Liver (tissue), 10 donors: ENCODE measurements at places on chromosomes 16 and 17.
A peak's percentile ranks its signal among the peaks of the same experiment; 100 is the strongest.

DNA sequence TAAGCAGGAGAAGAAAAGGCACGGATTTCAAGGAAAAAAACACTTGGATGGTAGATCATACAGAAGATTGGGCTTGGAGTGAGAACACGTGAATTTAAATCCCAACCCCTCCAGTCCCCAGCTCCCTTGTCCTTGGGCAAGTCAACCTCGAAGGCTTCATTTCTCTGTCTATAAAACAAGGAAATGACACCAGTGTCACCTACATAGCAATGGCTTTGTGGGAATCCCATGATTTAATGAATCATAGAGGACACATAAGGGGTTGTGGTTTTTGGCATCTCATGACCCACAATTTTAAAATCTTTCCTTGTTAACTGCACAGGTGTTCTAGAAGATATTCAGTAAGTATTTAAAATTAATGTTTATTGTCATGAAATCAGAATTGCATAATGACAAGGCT, 8.2 kb upstream of the CCL2 start:
- H3K4me1 ChIP-seq: no peaks in the 10 kb centered on the region
- no peak overlapping the region for H3K4me3 ChIP-seq
- no peak overlapping the region for H3K27ac ChIP-seq
- no peak for DNase-seq
- H3K27me3 ChIP-seq: no peaks in the 10 kb centered on the region

- H3K4me1 ChIP-seq: no peaks in the 10 kb centered on the region
- DNase-seq: no peak
- H3K4me3 ChIP-seq: no peak overlapping the region
- no peaks in the 10 kb centered on the region for H3K27me3 ChIP-seq
- no peaks in the 10 kb centered on the region for H3K36me3 ChIP-seq
Measured at GRCh38 chr17:76219670-76220383, 20.5 kb downstream of the RNF157 start.

DNA sequence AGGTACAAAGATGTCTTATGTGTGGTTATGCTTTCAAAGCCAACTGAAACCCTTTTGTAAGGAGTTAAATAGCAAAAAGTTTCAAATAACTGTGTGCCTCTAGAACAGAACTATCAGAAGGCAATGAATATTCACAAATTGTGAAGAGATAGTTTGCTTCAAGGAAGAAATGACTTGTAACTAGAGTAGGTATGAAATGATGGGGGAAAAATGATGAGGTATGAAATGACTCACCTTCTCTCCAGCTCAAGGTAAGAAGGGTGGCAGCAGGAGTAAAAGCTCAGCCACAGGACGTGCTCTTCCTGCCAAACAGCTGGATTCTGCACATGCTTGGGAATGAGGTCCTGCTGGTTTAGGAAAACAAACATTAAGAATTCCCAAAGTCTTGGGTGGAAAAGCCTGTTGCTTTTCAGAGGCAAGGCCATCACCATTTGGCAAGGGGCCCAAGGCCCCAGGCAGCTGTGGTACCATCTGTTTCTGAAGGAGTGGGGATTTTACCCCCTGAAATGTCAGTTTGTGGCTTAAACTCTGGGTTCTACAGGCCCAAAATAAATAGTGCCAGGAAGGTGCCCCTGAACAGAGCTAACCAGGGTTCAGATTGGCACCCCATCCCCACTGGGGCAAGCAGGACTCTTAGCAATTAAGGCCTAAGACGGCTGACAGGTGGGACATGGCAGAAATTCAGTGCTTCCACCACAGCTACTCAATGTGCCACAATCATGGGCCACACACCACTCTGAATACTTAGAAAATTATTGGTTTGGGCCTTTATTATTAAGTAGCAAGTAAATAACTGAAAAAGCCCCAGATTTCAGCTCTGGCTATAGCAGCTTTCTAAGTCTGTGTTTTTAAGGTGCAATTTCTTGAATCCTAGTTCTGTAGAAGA, 13.3 kb downstream of the HERPUD1 start:
- DNase-seq: no peak
- H3K4me1 ChIP-seq: peaks cover 17% of the 10 kb centered on the region
- no peak overlapping the region for H3K4me3 ChIP-seq
- no peaks in the 10 kb centered on the region for H3K27me3 ChIP-seq
- peak overlapping the region; percentile 1 for H3K27ac ChIP-seq

DNA sequence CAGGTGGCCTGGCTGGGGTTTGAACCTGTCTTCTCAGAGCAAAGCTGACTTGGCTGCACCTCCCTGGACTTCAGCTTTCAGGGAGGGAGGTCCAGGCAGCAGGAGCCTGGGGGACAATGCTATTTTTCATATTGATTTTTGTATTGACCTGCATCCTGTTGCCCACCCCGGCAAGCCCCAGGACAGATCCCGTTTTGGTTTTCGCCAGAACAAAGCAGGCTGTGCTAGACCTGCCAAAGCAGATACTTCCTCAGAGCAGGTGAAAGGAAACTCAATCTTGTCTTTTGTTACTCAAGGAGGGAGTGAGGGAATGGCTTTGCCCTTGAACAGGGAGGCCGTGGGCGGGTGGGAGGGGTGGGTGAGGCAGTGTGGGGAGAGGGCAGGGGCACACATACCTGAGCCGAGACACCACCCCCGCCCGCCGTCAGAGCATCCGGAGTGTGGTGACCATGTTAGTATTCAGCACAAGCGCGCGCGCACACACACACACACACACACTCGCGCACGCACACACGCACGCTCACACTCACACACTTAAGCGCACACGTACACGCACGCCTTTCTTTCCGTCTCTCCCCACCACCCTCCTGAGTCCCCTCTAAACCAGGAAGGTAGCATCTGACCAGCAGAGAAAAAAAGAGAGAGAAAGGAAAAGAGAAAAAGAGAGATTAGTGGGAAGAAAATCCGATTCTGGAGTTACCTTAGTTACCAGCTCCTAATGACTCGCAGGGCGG, 59.5 kb downstream of the RAI1 start:
- H3K27me3 ChIP-seq: no peaks in the 10 kb centered on the region
- no peak overlapping the region for H3K4me3 ChIP-seq
- peaks cover 8% of the 10 kb centered on the region for H3K4me1 ChIP-seq
- no peak overlapping the region for H3K27ac ChIP-seq
- H3K36me3 ChIP-seq: no peaks in the 10 kb centered on the region

GRCh38 chr16:48591976-48592375, 18.0 kb downstream of the N4BP1 start:
- peaks cover 11% of the 10 kb centered on the region for H3K4me1 ChIP-seq
- H3K27me3 ChIP-seq: no peaks in the 10 kb centered on the region
- no peak overlapping the region for H3K4me3 ChIP-seq
- no peak for DNase-seq
- peaks cover 2% of the 10 kb centered on the region for H3K36me3 ChIP-seq

DNA sequence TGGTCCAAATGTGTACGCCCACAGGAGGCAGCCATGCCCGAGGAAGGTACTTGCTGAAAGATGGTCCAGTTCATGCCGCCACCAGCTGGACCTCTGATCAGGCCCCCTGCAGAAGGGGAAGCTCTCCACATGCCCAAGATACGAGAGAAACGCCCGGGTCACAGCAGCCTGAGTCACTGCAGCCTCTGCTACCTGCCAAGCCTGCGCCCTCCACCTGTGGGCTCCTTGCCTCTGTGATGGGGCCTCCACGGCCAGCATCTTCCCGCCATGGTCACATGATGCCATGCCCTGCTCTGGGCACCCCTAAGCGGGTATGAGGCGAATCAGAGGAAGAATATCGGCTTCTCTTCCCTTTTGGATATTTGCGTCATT, 13.7 kb upstream of the KREMEN2 start:
- no peak overlapping the region for H3K27ac ChIP-seq
- H3K4me1 ChIP-seq: no peaks in the 10 kb centered on the region
- H3K27me3 ChIP-seq: peaks cover 2% of the 10 kb centered on the region
- no peak overlapping the region for H3K4me3 ChIP-seq

GRCh38 chr16:4580250-4580649, 24.1 kb downstream of the C16orf96 start:
- no peaks in the 10 kb centered on the region for H3K4me1 ChIP-seq
- H3K4me3 ChIP-seq: no peak overlapping the region
- DNase-seq: no peak
- no peak overlapping the region for H3K27ac ChIP-seq

DNA sequence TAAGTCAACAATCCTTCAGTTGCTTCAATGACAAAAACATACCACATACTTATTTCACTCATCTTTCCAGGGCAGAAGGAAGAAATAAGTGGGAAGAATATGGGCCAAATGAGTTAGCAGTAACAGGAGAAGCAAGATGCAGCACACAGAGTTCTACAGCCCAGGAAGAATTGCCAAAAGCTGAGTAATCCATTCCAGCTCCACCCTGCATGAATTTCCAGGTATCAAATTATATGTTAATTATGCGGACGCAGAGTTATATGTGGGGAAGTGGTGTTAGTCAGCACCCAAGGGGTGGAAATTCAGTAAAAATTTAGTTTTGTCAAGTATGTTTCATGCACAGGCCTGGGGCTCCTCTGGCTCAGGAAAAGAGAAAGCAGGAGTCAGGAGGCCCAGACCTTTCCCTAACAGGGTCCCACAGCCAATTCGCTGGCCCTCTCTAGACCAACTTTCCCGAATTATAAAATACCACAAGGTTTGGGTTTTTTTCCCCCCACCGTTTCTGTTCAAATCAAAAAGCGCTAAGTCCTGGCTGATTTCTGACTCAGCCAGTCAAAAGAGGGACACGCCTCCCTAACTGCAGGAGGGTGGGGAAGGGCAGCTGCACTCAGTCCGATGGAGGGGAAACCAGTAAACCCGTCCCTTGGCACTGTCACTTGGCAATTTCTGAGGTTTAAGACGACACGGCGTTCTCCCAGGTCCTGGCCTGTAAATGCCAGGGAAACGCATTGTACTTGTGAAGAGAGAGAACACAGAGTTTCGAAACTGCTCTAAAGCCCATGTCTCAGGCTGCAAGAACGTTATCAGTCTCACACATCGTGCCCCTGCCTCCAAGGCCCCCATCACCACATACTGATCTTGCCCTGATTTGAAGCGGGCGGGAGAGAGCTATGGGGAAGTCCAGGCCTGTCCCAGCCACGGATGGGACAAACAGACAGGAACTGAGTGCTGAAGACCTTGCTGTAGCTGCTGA, 58.1 kb downstream of the ZFHX3 start:
- DNase-seq: no peak
- H3K36me3 ChIP-seq: no peaks in the 10 kb centered on the region
- no peaks in the 10 kb centered on the region for H3K27me3 ChIP-seq
- no peak overlapping the region for H3K27ac ChIP-seq

DNA sequence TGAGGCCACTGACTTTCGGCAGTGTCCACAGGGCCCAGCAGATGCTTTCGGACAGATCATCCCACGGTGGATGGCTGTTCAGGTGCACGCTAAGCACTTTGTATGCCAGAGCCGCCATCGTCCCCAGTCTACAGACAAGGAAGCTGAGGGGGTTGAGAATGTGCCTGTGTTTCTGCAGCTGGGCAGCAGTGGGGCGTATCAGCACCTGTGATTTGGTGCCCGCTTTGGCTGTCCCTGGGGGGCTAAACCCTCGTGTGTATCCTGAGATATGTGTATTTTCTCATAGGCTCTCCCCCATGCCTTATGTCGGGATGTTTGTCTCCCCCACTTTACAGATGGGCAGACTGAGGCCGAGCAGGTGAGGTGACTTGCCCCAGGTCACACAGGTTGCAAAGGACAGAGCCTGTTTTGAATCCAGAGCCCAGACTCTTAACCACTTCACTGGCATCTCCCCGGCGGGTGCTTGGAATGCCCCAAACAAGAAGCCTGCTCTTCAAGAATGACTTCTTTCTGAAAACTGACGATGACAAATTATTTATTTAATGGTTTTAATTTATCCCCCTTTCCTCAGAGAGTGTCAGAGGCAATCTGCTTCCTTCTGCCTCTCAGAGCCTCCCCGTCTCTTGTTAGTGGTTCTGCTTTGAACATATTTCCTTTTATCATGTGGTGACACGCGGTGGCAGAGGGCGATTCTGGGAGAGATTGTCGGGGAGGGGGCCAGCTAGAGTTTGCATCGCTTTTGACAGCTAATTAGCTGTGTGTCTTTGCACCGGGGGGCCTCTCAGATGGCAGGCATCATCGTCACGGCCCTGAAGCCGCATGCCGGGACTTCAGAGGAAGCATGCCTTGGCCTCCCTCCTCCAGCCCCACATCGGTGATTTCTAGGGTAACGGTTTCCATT, 149.6 kb upstream of the CIBAR2 start:
- H3K36me3 ChIP-seq: no peaks in the 10 kb centered on the region
- no peaks in the 10 kb centered on the region for H3K27me3 ChIP-seq
- H3K4me1 ChIP-seq: peaks cover 9% of the 10 kb centered on the region
- H3K4me3 ChIP-seq: no peak overlapping the region

DNA sequence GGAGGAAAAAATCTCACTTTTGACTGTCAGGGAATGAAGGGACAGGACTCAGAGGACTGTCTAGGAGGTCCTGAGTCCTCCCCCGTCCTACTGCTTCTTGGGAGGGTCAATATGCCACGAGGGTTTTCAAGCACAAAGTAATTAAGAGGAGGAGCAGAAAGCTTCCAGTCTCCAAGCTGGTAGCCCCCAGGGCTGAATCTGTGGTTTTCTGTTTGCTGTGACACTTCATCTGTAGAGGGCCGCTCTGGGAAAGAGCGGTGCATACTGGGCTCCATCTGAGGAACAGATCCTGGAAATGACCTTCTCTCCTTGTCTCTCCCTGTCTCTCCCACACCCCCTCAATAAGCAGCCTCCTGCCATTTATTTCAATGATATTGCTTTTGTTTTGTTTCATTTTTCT, 180.1 kb upstream of the SDK2 start:
- H3K27ac ChIP-seq: no peak overlapping the region
- DNase-seq: no peak
- H3K4me3 ChIP-seq: no peak overlapping the region
- H3K27me3 ChIP-seq: no peaks in the 10 kb centered on the region
- H3K36me3 ChIP-seq: no peaks in the 10 kb centered on the region

DNA sequence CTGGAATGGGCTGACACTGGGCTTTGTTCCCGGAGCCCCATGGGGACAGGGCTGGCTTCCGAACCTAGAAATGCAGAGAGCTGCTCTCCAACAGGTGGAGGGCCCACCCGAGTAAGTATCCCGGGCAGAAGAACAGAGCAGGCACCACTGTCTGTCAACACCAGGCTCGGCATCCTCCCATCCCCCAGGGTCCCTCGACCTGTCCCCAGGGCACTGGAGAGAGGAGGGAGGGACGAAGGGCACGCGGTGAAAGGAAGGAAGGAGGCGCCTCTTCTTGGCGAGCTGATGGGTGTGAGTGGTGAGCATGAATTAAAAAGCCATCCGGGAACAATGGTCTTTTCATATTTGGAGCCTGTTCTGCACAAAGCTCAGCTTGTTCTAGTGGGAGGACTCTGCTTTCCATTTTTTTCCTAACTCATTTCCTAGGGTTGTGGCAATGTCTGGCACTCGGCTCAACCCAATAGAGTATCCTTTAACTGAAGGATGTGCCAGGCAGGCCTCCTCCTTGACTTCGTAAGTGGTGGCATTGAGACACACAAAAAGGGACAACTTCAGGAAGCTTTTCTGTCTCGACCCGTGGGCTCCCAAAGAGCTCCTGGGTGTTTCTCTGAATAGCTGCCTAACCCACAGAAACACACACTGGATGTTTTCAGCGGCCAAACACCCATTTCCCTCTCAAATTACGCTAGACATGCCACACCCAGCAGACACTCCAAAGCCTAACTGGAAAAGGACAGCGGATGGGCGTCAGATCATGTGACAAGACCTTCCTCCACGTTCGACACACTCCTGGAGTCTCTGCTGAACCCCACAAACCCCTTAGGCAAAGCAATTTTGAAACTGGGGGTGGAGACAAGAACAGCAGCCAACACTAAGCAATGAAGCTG, 47.7 kb downstream of the ZFHX3 start:
- no peaks in the 10 kb centered on the region for H3K36me3 ChIP-seq
- H3K4me3 ChIP-seq: no peak overlapping the region
- H3K4me1 ChIP-seq: peaks cover 7% of the 10 kb centered on the region

GRCh38 chr16:57734308-57734924, 1.2 kb upstream of the KATNB1 start:
- no peak for DNase-seq
- peak overlapping the region; percentile 91 for H3K4me3 ChIP-seq
- no peaks in the 10 kb centered on the region for H3K27me3 ChIP-seq
- no peaks in the 10 kb centered on the region for H3K36me3 ChIP-seq
